ENCODE measurements at places on chromosomes 5 and 9.

DNA sequence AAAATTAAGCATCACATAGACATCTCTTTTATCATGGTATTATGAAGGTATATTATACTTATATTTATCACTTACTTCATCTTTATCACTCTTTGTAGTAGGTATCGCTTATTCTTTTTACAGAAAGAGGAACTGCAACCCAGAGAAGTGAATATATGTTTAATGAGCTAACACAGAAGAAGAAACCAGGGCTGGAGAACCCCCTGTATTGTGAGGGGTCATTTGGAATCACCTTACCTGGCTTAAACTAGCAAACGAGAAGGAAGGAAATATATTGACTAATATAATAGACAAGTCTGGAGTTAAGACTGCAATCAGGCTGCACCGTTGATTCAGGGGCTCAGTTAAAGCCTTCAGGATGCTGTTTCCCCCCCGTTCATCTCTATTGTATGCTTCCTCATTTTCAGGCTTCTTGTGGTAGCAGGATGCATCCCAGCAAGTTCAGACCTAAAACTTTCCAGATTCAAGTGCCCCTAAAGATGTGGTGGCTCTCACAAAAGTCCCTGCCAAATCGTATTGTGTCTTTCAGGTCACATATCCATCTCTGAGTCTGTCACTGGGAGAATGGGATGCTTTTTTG is 146.4 kb downstream of the GCNT1 start:
- DNase-seq, result no peak

GRCh38 chr5:165521816-165522610 is 2016.6 kb downstream of the MAT2B start:
- no peak for DNase-seq

GRCh38 chr9:104073098-104073769 is 20.9 kb upstream of the SMC2 start:
- no peak for DNase-seq

DNA sequence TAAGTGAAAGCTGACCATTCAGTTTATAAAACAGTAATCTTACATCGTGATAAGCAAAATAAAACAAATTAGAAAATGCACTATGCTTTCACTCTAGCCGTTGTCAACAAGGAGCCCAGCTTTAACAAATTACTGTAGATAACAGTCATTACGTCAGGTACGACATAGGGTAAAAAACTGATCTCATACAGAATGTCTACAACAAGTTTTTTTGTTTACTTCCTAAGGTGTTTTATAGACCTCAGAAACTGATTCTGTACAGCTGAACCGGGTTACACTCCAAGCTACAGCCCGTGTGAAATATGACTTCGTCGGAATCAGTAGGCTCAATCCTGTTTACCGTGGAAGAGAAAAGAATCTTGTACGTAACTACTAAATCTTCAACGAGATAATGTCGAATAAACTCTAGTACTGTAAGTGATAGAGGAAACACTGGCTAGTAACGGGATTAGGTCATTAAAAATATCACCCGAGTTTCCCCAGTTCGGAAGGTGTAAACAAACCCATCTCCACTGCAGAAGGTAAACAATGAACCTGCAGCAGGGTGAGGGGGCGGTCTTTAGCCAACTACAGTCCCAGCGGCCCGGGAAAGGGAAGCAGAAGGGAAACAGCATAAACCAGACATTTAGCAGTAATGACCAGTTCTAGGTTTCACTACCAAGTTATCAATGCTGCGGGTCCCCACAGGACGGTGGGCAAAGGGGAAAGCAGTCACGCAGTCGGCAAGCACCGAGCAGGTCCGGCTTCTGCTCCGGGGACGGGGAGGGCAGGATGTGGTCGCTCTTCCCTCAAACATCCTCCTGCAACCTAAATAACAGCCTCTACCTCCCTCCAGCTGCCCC is 1.1 kb downstream of the RICTOR start:
- no peak for DNase-seq

- DNase-seq, result no peak
These were observed 8.0 kb downstream of the ARL10 start for GRCh38 chr5:176373100-176373818.

DNA sequence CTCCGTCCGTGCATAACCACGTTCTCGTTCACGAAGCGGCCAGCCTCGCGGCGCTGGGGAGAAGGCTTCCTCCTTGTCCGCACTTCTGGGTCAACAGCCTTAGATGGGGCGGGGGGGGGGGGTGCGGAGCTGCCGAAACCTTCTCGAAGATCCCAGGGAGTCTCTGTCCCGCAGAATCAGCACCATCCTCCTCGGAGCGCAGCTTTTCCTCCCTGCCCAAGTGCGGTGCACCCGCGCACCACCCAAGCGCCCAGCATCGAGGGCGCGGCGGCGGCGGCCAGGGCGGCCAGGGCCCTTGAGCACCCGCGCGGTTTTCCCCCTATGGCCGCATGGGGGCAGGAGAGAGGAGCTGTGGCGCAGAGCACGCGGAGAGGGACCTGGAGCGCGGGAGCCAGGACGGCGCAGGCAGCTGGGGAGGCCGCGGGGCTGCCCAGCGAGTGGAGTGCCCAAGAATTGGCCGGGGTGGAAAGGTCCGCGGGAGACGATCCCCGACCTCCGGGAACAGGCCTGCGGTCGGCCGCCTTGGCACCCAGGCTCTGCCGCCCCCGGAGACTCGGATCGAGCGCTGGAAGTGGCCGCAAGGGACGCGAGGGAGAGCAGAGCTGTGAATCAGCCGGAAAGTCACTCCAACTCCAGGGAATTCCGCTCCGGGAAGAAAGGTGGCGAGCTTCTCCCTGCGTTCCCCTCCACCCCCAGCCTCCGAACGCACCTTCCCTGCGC is 43.1 kb downstream of the TMEM174 start:
- DNase-seq, result no peak

DNA sequence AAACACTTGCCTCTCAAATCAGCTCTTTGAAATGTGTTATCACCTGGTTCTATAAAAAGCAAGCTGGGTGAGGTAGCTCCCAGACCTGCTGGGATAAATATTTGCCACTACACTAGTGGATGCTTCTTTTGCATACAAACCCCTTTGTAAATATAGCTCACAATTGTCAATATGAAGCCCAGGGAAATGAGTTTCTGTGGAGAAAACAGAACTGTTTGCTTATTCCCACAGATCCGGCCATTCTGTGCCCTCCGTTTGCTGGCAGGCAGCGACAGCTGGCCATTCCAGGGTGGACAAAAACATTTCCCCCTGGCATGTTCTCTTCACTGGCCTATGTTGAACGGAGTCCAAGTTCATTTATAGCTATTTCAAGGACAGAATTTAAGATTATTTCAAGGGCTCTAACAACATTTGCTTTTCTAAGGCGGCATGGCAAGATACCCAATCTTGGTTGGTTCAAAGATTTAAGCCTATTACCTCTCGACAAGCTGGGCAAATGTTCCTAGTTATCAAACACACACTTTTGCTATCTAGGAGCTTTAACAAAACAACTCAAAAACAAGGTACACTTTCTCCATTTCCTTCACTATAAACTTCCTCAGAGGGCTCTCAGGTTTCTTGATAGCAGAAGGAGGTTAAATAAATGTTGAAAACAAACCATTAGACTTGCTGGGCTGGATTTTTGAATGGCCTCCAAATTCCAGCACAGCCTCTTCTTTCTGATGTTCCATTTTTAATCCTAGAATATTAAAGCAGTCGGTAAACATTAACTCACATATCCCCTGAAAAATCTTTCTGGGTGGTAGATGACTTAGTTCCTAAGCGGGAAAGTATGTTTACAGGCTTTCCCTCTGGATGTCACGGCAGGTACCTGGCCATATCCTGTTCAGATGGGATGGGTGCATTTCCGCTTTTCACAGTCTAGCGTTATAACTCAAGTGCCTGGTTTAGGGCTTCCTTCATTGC is 332.3 kb downstream of the PLK2 start:
- DNase-seq, result no peak

DNA sequence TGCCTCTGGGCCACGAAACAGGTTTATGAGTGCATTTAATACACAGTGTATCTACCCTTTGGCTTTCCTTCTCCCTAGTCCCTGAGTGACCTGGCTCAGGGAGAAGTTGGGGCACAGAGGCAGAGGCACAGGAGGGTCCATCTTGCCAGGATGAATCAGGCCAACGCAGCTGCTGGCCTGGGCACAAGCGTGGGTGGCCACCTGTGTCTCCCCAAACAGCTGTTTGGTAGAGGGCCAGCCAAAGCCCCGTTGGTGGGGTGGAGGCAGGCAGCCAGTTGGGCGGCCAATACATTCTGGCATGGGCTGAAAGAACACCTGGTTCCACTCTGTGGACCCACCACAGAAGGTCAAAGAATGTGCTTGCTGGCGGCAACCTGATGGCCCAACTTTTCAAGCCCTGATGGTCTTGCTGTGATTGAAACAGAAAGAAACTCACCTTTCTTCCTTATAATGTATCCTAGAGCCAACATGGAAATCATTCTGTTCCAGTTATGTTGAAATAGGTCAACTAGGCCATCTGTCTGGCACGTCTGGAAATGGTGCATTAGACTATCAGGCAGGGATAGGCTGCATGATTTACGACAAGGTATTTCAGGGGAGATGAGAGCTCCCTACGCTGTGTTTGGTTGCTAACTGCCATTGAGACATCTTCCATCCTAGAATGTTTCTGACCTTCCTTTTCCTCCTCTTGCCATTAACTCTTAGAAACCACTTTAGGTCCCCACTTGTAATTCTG is 337.4 kb downstream of the ADAMTS6 start:
- no peak for DNase-seq

DNA sequence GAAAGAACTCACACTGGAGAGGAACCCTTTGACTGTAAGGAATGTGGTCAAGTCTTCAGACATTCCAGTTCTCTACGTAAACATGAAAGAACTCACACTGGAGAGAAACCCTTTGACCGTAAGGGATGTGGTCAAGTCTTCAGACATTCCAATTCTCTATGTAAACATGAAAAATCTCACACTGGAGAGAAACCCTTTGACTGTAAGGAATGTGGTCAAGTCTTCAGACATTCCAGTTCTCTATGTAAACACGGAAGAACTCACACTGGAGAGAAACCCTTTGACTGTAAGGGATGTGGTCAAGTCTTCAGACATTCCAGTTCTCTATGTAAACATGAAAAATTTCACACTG is 32.6 kb downstream of the MAPK9 start:
- no peak for DNase-seq

Measured in SK-N-MC (cell line).